Right cardiac atrium (tissue), 5 donors: ENCODE measurements at places on chromosomes 3 and 15. TPM values are rescaled to one million over a fixed set of nuclear protein-coding genes. Genes with fewer than 3 reads are reported as not detected.

DNA sequence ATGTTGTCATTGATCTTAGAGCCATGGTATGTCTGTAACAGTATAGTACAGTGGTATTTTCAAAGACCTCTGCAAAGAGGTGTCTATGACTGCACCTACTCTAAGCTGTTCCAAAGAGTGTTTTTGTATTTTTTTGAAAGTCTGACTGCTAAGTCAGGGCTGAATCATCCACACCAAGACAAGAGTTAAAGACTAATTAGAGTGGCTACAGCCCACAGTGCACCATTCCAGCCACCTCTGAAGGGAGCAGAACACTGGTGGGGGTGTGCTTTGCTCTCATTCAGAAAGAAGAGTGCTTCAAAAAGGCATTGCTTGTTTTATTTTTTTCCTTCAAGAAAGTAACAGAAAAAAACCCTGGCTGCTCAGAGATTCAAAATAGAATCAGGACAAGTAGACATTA, 301.4 kb downstream of the GABRG3 start:
- no peak for DNase-seq

Gene OGG1
- 15.4 TPM for total RNA-seq

Gene B3GNT5
- 2.8 TPM for total RNA-seq

Gene PRKCD
- 34.3 TPM for total RNA-seq

DNA sequence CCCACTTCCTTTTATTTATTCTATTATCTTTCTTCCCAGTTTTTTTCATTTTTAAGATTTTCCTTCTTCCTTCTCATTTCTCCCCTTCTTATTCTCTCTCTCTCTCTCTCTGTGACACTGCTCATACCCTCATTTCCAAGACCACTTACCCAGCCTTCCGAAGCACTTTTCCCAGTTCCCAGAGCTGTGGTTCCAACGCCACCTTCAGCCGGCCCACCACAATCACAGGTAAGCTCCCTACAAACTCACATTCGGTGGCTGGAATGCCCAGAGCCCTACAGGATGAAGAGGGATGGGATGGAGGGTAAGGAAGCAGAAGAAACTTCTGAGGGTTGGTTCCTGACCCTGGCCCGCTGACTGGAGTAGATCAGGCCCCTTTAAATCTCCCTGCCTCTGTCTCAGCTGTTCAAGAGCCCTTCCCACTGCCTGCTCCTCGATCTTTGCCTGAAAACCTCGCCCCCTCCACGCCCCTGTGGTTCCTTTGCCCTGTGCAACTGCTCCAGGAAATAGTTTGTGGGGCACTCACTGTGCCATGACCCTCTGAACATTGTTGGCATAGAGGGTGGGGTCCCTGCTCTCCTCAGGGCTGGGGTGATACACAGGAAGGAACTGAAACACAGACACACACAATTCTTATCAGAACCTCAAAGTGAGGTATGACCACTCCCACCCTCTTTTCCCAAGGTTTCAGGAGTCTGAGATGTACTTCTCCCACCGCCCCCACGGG, 4.8 kb downstream of the LPCAT4 start:
- peak; percentile 35 for DNase-seq

GRCh38 chr3:128238184-128238489, 84.9 kb downstream of the EEFSEC start:
- no peak for DNase-seq

Gene CSK
- 62.6 TPM for total RNA-seq

DNA sequence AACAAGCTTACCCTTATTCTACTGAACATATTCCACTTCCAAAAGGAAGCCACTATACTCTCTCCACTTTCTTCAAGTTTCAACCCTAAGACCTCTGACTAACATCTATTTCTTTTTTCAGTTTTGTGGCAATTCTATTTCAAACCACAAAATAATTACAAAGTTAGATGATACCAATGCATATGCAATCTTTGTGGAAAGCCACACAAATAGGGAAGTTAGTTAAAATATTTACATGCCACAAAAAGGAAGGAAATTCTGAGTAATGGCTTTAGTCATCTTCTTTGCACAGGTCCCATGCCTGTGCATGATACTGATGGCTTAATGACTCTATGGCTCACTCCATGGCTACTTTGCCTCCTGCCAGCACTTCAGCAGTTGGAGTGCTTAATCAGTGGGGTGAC, 57.0 kb upstream of the MCTP2 start:
- DNase-seq: no peak

- no peak for DNase-seq
Measured at GRCh38 chr3:123396171-123397049, 52.5 kb downstream of the ADCY5 start.

DNA sequence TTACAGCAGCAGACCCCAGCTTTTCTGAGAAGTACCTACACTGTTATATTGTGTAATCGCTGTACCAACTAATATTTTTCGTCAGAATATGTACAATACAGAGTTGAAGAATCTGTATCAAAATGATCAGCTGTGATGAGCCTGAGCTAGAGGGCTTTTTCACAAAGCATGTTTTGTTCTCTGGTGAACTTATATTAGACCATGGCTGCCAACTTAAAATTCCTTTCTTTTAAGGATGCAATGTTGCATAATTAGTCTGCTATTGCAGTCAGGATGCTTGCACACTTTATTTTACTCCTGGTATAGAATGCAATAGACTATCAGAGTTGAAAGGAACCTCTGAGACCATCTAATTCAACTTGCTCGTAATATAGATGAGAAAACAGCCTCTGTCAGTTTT, 127.8 kb downstream of the RBMS3 start:
- no peak for DNase-seq

GRCh38 chr15:90994059-90994416, 297 bp downstream of the PRC1 start:
- DNase-seq: peak; percentile 69

Gene TGFBR2
- 196 TPM for total RNA-seq

Gene RAD51
- 1.2 TPM for total RNA-seq

Gene FRMD5
- 88.6 TPM for total RNA-seq

Gene ATR
- 15.0 TPM for total RNA-seq

- no peak for DNase-seq
Measured at GRCh38 chr15:70802629-70803028, 39.3 kb upstream of the UACA start.

DNA sequence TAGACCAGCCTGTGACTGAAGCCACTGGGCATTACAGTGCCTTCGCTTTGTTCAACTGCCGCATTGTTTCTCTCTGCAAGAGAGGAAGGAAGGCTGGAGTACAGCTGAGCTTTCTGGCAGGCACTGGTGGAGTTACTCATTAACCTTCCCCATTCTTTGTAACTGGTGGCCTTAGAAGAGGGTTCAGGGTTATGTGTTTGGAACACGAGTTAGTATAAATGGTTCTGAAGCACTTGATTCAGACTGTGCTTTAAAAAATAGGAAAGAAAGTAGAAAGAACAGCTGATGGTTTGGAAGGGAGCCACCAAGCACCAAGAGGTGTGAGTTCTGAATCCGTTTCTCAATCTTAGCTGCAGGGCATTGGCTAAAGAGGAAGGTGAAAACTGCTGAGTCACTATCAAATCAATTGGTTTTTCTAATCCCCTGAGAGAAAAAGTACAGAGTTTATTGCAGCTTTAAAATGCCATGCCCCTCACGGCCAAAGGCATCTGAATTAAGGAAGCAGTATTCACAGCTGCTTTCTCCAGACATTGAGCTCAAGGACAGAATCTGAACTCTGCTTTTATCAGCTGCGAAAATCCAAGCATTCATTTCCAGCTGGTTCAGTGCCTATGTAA, 3.6 kb downstream of the HGD start:
- peak; percentile 25 for DNase-seq

DNA sequence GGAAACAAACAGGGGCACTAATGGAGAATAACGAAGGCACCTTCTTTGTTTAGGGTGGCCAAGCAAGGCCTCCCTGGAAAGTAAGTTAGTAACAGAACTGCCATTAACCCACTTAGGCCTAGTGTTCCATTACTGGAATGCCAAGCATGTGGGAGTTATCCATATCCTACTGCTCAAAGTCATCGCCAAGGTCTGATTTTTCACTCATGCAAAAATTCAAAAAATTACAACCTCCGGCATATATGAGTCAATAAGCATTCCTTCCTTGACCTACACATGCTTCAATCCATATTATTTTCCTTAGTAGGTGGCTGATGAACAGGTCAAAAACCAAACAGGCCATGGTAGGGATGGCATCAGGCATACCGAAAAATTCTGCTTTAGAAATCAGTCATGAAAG, 1097.2 kb downstream of the FHIT start:
- DNase-seq: no peak

DNA sequence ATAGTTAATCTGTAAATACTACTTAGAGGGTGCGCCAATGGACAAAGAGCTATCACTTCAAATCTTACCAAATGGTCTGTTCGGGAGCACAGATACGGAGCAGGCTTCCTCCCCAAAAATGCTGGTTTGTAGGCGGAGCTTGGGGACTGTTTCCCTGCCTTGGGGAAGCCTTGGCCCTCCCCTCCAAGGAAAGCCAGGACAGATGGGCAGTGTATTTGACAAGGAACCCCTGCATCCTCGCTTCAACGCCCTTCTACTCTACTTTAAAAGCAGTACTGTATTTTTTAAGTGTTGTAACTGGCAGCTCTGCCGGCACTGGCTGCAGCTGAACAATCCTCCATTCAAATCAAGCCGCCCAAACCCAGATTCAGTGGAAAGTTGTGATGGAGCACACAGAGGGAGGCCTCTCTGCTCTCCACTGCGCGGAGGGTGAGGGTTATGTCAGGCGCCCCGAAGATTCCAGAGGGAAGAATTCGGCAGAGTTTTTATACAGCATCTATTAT, 83.1 kb upstream of the FNDC3B start:
- DNase-seq: no peak

Gene GRIP2
- total RNA-seq: 14.2 TPM

GRCh38 chr3:158148218-158148617, 38.3 kb downstream of the RSRC1 start:
- no peak for DNase-seq

Gene GPR27
- total RNA-seq: 3.6 TPM

- DNase-seq: no peak
Measured at GRCh38 chr3:43627360-43627759, 5.5 kb upstream of the ANO10 start.

GRCh38 chr3:72082186-72082715, 297.3 kb upstream of the PROK2 start:
- no peak for DNase-seq

Gene SPG11
- 40.7 TPM for total RNA-seq

Gene RLBP1
- total RNA-seq: not detected

DNA sequence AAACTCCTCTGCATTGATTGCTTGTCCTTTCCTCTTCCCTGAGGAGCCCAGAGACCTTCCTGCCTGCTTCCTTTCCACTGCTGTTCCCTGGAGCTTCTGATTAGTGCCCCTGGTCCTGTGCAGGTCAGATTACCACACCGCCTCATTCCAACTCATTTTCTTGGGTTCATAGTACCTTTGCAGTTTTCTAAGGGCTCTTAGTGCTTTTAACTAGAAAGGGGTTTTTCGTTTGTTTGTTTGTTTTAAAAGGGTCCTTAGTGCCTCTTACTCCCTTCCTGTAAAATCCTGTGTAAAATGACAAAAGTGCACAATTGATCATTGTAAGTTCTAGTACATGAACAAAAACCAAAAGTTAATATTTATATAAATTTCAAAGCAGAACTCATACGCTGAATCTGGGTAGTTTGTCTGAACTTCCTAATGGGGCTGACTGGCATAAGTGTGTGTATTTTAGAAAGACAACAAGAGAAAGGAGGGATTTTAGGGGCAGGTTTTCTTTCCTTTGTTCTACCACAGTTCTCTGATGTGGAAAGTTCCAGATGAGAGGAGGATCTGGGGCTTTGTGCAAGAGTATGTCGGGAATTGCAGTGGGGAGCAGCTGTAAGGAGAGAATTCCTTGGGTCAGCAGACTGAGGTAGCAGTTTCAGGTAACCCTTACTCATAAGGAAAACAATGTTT, 30.6 kb downstream of the SNRK start:
- no peak for DNase-seq

DNA sequence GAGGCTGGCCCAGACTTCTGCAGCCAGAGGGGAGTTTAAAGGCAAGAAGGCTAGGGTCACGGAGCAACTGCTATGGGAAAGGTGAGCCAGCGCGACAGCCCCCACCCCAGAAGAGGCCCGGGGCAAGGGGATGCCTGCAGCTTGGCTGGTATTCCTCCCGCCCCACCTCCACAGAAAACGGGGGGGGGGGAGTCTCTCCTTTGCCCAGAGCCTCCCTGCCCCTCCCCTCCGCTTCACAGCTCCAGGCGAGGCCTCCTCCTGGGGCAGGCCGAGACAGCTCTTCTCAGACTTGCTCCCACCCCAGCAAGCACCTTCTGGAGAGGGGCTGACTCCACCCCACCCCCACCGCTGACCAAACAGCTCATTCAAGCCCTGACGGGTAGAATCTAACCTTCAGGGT, 13.4 kb downstream of the ANP32A start:
- DNase-seq: no peak

- DNase-seq: no peak
Measured at GRCh38 chr15:32908872-32909271, 191.1 kb downstream of the GREM1 start.

- no peak for DNase-seq
Measured at GRCh38 chr3:154931484-154931883, 148.6 kb upstream of the MME start.

GRCh38 chr3:8279886-8280550, 221.6 kb upstream of the LMCD1 start:
- no peak for DNase-seq

DNA sequence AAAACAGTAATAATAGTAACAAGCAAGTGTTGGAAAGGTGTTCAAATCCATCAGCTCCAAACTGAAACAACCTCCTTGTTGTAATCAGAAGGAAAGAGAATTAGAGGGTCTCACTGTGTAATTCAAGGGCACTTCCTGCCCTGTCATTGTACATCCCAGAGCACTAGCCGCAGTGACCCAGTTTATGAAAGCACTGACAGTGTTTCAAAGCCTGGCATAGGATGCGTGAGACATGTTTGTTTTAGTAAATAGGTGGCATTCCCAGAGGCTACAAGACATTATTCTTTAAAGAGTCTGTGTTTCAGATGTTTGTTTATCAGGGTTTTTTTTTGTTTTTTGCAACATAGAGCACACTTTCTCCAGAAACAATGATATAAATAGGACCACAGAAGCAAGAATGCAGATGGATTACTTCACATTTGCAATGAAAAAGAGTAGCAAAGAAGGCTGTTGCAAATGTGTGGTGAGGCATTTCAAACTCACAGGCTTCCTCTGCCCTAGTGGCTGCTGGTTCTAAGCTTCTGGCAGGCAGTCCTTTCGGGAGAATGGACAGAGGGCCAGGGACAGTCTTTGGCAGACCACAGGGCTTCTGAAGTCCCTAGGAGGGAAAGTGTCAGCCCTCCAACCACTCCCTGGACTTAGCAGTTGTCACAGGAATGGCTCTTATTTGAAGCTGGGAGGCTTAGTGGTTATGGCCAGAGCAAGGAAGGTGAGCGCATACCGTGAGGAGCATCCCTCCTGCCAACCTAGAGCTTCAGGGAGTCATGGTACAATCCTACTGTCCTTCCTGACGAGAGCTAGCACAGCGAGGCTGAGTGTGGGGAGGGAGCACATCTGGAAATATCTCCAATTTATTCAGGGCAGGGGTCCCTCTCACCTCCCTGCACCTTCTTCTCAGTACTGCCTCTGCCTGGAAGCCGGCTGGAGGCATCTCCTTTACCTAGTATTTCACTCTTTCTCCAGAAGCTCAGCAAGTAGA, 31.4 kb upstream of the TIPARP start:
- DNase-seq: no peak

GRCh38 chr3:73029321-73029796, 32.1 kb upstream of the EBLN2 start:
- no peak for DNase-seq
